SHP77 (cell line): ENCODE measurements at places on chromosomes 3 and 15.

GRCh38 chr3:158961471-158961870 is 159.6 kb downstream of the MFSD1 start:
- no peak for DNase-seq

GRCh38 chr3:56764904-56765547 is 36.7 kb downstream of the ARHGEF3 start:
- DNase-seq, result no peak

GRCh38 chr3:171213907-171214306 is 187.4 kb upstream of the SLC2A2 start:
- DNase-seq, result no peak

GRCh38 chr3:45607790-45608189 is 13.2 kb downstream of the LIMD1 start:
- no peak for DNase-seq

DNA sequence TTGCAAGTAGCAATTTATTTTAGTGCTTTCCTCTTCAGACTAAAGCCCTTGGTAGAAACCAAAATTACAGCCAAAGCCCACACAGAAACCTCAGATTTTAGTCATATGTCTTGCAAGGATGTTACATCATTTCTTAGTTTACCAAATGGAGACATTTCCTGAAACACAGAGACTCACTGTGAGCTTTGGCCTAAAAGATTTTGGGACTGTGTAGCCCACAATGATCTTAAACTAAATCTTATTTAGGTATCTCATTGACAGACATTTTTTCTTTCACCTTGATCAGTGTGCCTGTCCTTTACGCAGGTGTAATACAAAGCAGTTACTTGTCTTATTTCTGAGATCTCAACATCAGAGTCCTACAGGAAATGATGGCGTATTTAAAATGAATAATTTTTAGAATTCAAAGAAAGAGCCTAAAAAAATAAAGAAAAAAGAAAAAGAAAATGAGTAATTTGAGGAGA is 27.8 kb upstream of the AP4E1 start:
- no peak for DNase-seq

DNA sequence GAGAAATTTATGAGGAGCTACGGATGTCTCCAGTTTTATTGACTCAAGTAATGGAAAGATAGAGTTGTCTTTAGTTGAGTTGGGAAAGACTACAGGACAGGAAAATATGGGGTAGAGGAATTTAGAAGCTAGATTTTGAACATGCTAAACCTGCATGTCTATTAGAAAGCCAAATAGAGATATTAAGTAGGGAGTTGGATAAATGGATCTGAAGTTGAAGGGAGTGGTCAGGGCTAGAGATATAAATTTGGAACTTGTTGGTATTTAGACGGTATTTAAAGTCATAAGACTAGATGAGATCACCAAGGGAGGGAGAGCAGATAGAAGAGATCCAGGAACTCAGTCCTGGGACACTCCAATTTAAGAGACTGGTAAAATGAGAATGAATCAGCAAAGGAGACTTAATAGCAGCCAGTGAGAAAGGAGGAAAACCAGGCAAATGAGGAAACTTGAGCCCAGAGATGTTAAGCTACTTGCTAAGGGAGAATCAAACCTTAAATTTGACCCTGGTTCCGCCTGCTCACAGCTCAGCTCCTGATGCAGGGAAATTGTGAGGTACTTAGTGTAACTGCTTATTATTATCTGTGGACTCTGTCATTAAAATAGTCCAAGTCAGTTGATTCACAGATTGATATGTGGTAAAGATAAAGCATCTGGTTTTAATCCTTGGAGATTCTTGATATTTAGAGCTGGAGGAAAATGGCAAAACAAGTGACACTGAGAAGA is 35.8 kb downstream of the ABI3BP start:
- no peak for DNase-seq

GRCh38 chr3:7393944-7394605 is 533.2 kb downstream of the GRM7 start:
- DNase-seq, result no peak

DNA sequence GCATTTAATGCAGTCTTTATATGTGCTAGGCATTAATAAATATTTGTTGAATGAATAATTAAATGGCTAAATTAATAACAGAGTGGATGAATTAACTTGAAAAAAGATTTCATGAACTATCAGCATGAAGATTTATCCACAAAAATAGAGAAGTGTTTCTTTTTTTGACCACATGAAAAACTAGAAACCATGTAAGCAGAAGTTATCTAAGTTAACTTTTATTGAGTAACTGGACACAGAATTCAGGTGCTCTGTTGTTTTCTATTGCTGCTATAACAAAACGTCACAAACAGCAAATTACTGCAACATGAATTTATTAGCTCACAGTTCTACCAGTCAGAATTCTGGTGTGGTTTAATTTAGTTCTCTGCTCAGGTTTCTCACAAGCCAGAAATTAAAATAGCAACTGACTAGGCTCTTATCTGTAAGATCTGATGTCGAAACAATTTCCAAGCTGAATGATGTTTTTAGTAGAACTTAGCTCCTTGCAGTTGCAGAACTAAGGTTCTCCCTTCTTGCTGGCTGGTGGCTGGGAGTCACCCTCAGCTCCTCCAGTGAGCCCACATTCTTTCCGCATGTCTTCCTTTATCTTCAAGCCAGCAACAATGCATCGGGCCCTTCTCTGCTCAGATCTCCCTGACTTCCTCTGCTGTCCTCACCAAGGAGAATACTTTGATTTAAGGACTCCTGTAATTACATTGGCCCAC is 810.2 kb upstream of the ALCAM start:
- DNase-seq, result no peak

DNA sequence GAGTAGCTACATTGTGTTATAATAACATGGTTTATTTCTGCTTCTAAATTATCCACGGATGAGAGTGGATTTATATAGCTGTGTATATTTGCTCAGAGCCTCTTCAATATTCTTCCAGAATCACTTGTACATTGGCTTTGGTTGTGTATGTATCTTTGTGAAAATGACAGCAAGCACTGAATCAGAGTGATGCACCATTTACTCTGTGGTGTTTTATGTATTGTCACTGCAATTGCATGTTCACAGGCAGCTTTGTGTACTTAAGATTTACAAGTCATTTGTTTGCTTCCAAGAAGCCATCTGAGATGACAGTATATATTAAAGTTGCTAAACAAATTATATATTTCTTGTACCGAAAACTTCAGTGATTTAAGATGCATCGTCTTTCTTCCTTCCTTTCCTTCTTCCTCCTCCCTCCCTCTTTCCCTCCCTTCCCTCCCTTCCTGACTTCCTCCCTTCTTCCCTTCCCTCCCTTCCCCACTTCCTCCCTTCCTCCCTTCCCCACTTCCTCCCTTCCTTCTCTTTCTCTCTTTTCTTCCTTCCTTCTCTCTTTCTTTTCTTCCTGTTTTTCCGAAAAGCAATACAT is 362.3 kb upstream of the GOLIM4 start:
- DNase-seq, result no peak

GRCh38 chr15:95278532-95279245 is 1047.3 kb downstream of the MCTP2 start:
- no peak for DNase-seq

DNA sequence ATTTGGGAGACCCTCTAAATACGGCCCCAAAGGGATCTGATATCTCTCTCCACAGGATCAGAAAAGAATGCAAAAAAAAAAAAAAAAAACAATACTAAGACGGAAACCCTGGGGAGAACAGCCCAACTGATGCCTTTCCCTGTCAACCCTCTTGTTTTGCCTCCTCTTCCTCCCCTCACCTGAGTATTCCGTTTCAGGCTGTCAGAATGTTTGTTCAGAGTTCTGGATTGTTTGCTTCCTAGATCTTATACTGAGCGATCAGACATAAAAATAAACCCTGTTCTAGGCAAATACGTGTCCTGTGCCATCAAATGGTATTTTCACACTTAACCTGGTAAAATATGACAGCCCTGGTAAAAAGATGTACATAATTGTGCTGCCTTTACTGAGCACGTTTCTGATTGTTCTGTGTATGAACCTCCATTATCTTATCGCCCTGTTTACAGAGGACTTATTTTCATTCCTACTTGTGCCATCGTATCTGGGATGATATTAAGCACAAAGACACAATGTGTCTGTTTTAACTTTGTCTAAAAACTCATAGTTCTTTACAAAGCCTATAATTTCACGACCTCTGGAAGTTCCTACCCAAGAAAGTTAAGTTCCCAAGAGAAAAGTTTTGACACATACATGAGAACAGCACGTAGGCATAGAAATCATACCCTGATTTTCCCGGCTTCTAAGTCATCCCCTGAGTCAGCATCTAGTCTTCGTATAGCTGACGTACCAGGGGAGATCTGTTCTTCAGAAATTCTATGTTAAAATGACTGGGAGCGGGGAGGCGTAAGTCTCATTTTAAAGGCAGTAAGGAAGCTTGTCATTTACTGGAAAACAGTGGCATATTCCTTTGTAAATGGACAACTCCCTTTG is 856 bp downstream of the ZBTB38 start:
- DNase-seq, result no peak
